ENCODE measurements at places on chromosomes 16 and 17.

GRCh38 chr17:75695141-75695829, 26.0 kb upstream of the ITGB4 start:
- H3K27me3 ChIP-seq, result no peaks in the 10 kb centered on the region
- no peak overlapping the region for H3K4me3 ChIP-seq
- H3K27ac ChIP-seq, result no peak overlapping the region
- DNase-seq, result peak; percentile 48
- peaks cover 24% of the 10 kb centered on the region for H3K4me1 ChIP-seq
- H3K36me3 ChIP-seq, result peaks cover 42% of the 10 kb centered on the region

DNA sequence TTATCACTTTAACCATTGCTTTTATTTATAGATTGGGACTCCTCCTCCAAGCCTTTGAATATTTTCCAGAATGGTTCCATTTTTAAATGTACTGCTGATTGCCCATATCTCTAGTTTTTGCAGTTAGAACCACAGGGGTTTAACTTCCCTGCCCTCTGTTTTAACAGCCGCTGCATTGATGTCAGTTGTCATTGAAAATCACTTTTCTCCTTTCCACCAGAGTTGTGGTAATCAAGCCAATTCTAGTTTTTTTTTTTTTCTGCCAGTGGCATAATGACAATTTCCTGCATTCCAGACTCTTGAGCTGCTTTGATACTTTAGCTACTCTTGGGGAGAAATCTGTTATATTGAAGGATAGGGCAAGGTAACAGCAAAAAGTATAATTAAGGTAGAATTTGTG, 91.5 kb downstream of the HS3ST4 start:
- no peak overlapping the region for H3K27ac ChIP-seq
- H3K4me3 ChIP-seq, result no peak overlapping the region
- no peaks in the 10 kb centered on the region for H3K27me3 ChIP-seq
- H3K4me1 ChIP-seq, result no peaks in the 10 kb centered on the region
- no peaks in the 10 kb centered on the region for H3K36me3 ChIP-seq

DNA sequence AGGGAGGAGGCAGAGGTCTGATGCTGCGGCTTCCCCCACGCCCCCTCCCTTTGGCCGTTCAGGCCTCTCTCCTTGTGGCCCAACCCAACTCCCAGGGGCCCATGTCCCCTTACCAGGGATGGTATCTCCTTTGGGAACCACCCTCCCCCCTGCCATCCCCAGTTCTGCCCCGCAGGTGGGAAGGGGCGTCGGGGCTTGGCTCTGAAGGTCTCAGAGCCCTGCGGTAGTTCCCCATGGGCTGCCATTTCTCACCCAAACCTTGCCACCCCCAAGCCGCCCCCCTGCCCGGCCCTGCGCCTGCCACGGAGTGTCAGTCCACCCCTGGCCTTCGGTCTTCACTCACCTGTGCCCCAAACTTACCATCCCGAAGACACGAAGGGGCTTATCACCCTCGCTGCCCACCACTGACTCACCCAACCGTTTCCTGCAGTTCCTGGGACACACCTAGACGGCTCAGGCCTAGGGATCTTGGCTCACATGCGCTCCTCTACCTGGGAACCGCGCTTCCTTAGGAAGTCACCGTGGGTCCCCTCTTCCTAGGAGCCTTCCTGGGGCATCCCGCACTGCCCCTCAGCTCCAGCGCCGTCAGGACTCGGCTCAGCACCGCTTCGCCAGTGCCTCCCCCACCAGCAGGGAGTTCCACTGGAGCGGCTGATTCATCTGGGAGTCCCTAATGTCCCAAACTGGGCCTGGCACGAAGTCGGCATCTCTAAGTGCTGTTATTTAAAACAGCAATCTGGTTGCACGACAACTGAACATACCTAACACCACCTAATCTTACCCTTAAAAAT, 1.1 kb upstream of the DOC2A start:
- H3K27ac ChIP-seq, result no peak overlapping the region
- H3K27me3 ChIP-seq, result peaks cover 27% of the 10 kb centered on the region
- H3K36me3 ChIP-seq, result no peaks in the 10 kb centered on the region
- H3K4me3 ChIP-seq, result no peak overlapping the region

DNA sequence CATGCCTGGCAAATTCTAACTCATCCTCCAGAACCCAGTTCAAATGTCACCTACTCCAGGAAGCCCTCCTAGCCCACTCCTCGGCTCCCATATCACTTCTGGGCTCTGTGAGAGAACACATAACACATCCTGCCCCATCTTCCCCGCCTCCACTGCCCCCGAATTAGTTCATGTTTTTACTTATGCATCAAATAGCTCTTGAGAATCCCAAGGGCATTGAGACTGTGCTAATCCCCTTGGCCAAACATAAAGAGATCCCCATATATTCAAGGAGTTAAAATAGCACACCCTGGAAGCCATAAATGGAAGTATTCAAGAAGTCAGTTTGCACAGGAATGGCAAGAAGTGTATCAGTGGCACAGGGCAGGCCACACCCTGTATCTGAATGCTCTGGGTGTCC, 2.0 kb upstream of the CREBBP start:
- H3K4me1 ChIP-seq, result peaks cover 5% of the 10 kb centered on the region
- no peaks in the 10 kb centered on the region for H3K27me3 ChIP-seq

GRCh38 chr16:68920349-68920748, 77.0 kb downstream of the TANGO6 start:
- peaks cover 5% of the 10 kb centered on the region for H3K36me3 ChIP-seq
- H3K27ac ChIP-seq, result no peak overlapping the region
- DNase-seq, result no peak
- no peaks in the 10 kb centered on the region for H3K4me1 ChIP-seq

GRCh38 chr17:73262676-73263642, 1.3 kb upstream of the CPSF4L start:
- no peaks in the 10 kb centered on the region for H3K27me3 ChIP-seq
- H3K4me3 ChIP-seq, result no peak overlapping the region
- H3K4me1 ChIP-seq, result no peaks in the 10 kb centered on the region
- DNase-seq, result no peak

DNA sequence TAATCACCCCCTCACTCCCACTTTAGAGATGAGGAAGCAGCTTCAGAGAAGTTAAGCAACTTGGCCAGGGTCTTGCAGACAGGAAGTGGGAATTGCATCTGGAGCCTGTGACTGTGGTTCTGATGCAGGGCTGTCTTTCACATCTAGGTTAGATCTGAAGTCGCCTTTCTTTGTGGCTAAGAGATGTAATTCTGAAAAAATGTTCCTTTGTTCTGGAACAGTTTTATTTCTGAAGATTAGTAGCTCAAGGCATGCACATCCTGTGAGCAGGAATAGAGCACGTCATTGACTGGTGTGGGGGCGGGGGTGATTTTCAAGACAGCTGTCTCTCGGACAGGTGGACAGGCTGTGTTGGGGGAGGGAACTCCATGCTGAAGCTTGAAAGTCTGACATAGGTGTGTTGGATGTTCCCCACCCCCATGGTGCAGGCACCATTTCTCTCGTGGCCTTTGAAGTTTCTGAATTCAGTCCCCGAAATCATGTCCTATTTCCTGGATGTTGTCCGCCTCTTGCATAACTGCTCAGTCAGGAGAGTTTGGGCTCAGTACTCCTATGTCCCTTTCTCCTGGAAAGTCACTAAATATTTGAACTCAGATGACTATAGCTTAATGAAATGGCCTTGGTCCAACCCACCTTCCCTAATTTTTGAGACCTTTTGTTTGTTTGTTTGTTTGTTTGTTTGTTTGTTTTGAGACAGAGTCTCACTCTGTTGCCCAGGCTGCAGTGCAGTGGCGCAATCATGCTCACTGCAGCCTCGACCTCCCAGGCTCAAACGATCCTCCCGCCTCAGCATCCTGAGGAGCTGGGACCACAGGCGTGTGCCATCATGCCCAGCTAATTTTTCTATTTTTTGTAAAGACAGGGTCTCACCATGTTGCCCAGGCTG, 21.0 kb upstream of the HERPUD1 start:
- peak; percentile 93 for DNase-seq
- peaks cover 24% of the 10 kb centered on the region for H3K4me1 ChIP-seq
- H3K36me3 ChIP-seq, result no peaks in the 10 kb centered on the region
- peak overlapping the region; percentile 7 for H3K27ac ChIP-seq
- H3K4me3 ChIP-seq, result no peak overlapping the region
- no peaks in the 10 kb centered on the region for H3K27me3 ChIP-seq

GRCh38 chr17:58630883-58631522, 60.8 kb downstream of the TEX14 start:
- H3K4me1 ChIP-seq, result no peaks in the 10 kb centered on the region
- peak overlapping the region; percentile 1 for H3K27ac ChIP-seq
- H3K4me3 ChIP-seq, result no peak overlapping the region
- H3K27me3 ChIP-seq, result no peaks in the 10 kb centered on the region
- no peak for DNase-seq

GRCh38 chr16:85810742-85811115, 11.2 kb downstream of the COX4I1 start:
- peaks cover 12% of the 10 kb centered on the region for H3K36me3 ChIP-seq
- H3K27ac ChIP-seq, result no peak overlapping the region
- no peak for DNase-seq

DNA sequence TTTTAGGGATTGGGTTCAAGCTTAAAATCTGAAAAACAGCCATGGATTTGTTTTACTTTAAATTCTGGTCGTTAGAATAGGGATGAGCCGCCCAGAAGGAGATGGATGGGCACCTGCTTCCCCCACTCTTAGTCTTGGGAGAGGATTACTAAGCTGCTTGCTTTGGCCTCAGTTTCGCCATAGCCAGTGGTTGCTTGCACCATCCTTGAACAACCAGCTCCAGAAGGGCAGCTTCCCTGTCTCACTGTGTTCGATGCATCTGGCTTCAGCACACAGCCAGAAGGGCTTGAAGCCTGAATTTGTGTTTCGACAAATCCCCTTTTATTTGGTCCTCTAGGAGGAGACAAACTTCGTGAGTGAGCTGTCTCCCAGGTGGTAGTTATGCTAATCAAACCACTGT, 7.1 kb downstream of the CYB5D2 start:
- DNase-seq, result no peak
- no peak overlapping the region for H3K27ac ChIP-seq
- H3K36me3 ChIP-seq, result peaks cover 9% of the 10 kb centered on the region
- no peak overlapping the region for H3K4me3 ChIP-seq
- H3K4me1 ChIP-seq, result peaks cover 7% of the 10 kb centered on the region

GRCh38 chr16:58970775-58971174, 236.7 kb upstream of the GOT2 start:
- no peaks in the 10 kb centered on the region for H3K36me3 ChIP-seq

DNA sequence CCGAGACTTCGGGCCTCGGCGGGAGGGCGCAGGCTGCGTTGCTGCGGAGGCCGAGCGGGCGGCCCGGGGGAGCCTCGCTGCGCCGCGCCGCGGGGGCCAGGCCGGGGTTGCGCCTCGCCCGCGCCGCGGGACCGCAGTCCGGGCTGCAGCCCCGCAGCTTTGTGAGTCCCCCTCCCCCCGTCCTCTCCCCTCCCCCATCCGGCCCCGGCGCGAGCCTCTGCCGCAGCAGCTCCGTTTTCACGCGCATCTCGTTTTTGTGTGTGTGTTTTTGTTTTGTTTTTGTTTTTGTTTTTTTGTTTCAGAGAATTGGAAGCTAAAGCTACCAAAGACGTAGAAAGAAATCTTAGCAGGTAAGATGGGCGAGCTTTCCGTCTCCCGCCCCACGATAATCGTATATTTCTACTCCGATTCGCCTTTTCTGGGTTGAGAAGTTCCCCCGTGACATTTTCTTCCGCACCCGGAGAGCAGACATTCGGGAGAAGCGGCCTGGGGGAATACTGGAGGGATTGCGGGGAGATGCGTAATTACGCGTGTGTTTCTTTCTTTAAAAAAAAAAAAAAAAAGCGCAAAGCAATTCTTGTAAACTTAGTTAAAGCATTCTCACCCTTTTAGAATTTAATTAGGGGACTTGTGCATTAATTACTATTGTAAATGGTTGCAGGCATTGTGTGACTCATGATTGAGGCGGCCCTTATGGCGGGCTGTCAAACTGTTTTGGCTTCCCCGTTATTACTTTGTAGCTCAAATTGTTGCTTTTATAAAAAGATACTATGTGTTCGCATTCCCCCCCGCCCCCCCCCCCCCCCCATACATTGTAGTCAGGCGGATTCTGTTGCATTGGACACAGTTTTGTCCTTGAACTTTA, 732 bp downstream of the TNRC6A start:
- H3K4me1 ChIP-seq, result peaks cover 15% of the 10 kb centered on the region
- H3K4me3 ChIP-seq, result peak overlapping the region; percentile 96
- peaks cover 10% of the 10 kb centered on the region for H3K36me3 ChIP-seq
- DNase-seq, result peak; percentile 18

DNA sequence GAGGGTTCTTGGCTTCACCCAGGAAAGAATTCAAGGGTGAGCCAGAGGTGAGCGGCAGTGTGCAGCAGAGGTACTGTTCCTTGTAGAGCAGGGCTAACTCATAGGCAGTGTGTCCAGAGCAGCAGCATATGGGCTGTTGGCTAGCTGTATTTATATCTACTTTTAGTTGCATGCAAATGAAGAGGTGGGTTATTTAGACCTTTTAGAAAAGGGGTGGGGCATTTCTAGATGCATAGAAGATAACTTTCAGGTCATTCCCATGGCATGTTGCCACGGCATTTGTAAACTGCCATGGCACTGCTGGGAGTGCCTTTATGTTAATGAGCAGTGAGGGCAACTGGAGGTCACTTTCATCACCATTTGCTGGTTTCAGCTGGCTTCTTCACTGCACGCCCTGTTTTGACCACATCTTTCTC, 141.0 kb downstream of the STX8 start:
- no peak for DNase-seq
- no peaks in the 10 kb centered on the region for H3K36me3 ChIP-seq
- no peak overlapping the region for H3K4me3 ChIP-seq
- H3K27me3 ChIP-seq, result no peaks in the 10 kb centered on the region

DNA sequence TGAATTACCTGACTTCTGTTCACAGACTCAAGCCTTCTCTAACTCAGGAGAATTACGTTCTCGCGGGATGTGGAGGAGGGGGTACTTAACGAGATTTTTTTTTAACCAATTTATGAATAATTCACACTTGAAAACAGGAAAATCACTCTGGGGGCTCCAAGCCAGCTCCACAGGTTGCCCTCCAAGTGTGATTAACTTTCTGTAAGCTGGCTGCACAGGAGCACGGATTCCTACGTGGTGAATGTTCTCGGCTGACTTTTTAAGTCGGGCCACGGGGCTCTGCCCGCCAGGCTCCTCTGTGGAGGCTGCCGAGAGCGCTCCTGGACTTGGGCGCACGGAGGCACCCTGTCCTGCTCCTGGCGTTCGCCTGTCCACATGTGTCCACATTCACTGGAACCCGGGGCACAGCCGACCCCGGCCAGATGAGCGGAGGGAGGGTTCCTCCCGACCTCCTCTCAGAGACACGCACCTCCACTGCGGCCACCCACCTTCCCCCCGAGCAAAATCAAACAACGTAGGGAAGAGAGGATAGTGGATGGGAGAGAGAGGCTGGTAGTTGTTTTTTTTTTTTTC, 147.1 kb upstream of the CHMP6 start:
- no peak for DNase-seq
- H3K4me3 ChIP-seq, result no peak overlapping the region
- no peak overlapping the region for H3K27ac ChIP-seq
- H3K27me3 ChIP-seq, result no peaks in the 10 kb centered on the region

DNA sequence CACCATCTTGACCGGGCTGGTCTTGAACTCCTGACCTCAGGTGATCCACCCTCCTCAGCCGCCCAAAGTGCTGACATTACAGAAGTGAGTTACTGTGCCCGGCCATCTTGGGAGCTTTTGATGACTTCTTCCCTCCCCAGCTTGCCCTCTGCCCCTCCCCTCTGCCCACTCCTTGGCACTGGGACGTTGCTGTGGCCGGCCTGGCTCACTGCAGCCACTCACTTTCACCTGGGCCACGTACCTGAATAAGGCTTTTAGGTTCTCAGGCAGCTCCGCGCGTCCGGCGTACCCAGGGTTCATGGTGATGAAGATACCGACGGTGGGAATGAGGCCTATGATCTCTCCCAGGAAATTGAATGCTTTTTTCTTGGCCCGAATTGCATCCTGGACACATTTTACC, 81.6 kb downstream of the DNAH17 start:
- no peak overlapping the region for H3K27ac ChIP-seq
- no peak for DNase-seq
- H3K36me3 ChIP-seq, result no peaks in the 10 kb centered on the region
- H3K4me3 ChIP-seq, result no peak overlapping the region
- no peaks in the 10 kb centered on the region for H3K4me1 ChIP-seq
